ENCODE measurements at places on chromosomes 7 and 10.

GRCh38 chr10:69844698-69845097 lies 43.0 kb downstream of the COL13A1 start:
- DNase-seq, result no peak

DNA sequence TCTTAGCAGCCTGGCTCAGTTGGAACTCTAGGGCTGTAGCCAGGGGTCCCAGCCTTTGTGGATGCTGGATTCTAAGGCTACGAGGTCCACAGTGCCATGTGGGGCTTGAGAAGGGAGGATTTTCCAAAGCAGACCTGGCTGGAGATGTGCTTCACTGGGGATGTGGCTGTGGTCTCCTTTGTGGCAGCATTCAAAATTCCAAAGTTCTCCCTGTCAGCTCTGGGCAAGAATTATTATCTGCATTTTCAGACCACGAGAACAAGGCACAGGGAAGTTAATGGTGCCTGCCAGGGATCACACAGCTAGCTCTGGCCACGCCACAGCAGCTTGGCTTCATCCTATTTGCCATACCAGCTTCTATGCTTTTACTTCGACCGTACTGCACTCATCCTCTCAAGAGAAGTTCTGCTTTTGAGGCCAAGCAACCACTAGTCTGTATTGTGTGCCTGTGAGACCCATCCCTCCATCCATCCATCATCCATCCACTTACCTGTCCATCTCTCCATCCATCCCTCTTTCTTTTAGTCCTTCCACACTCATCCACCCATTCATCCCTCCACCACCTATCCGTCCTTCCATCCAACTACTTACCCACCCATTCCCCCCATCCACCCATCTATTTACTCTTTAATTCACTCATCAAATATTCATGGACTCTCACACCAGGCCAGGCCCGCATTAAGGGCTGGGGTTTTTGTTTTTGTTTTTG lies 71.5 kb downstream of the ZMIZ1 start:
- no peak for DNase-seq

DNA sequence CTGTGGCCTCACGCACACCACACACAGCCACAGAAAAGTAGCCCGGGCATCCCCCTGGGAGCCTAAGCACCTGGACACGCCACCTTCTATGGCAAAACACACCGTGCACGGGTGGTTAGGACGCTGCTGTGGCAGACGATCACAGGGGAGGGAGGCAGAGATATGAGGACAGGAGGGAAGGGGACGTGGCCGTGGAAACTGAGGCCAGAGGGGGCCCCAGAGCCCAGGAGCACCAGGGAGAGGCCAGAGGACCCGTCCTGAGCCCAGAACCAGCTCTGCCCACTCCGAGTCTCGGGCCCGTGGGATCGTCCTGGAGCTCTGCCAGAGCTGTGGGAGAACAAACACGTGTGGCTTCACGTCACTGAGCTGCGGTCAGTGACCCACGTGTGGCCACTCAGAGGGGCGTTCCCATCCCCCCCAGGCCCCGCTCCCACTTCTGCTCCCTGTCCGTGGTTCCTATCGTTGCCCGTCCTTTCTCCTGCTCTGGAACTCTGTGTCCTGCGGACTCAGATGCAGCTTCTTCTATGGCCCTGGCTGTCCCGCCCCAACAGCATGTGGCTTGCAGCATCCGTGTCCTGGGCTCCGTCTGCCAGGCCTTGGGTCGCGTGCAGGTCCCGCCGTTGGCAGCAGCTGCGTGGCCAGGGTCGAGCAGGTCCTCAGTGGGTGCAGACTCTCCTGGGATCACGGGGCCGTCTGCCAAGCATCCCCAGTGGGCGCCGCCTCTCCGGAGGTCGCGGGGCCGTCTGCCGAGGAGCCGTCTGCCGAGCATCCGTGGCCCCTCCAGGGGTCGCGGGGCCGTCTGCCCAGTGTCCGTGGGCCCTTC lies 31.0 kb downstream of the GET4 start:
- DNase-seq, result no peak

DNA sequence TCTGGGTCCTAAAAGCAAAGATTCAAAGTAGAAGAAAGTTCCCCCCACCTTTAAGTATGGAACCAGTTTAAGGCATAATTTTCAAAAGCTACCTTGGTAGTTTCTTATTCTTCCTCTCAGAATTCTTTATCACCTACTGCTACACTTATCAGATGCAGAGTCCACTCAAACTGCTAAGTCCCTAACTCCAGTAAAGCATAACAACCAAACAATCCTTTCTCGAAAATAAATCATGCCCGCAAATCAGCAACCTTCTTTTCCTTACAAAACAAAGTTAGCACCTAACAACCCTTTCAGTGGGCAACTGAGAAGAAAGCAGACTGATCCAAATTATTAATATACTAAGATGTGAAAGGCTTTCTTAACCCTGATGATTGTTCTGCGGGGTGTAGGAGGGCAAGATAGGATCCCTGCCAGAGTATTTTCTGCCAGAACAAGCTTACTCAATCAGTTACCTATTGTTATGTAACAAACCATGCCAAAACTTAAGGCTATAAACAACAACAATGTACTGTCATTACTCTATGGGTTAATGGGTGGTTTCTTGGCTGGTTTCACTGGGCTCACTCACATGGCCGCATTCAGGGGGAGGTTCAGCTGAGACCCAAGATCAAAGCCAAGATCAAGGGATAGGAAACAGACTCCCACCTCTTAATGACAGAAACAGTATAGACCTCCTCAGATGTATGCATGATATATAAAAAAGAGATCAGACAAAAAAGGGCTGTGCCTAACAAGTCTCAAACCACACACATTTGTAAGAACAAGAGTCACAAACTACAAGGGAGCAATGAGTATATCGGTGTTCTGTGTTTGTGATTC lies 42.0 kb downstream of the CCDC6 start:
- no peak for DNase-seq

GRCh38 chr7:131369354-131369753 lies 41.7 kb downstream of the MKLN1 start:
- no peak for DNase-seq

- DNase-seq, result no peak
These were observed 105.1 kb downstream of the C10orf90 start for GRCh38 chr10:126565441-126565840.

GRCh38 chr7:13846386-13846785 lies 143.1 kb downstream of the ETV1 start:
- no peak for DNase-seq

DNA sequence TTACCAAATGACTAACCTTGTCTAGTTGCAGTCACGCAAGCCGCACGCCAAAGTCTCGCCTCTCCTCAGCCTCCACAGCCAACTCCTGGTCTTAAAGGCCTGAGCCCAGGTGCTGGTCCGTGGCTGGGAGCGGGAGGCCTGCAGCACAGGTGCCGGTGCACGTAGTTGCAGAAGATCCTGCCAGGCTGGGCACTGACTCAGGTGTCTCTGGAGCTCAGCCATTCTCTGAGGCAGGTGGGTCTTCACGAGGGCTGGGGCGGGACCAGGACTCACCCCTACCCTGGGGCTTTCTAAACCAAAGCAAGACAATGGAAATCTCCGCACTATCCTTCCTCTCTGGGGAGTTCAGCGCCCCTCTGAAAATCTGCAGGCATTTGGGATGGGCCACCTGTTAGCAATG lies 216.4 kb downstream of the MLLT10 start:
- no peak for DNase-seq

DNA sequence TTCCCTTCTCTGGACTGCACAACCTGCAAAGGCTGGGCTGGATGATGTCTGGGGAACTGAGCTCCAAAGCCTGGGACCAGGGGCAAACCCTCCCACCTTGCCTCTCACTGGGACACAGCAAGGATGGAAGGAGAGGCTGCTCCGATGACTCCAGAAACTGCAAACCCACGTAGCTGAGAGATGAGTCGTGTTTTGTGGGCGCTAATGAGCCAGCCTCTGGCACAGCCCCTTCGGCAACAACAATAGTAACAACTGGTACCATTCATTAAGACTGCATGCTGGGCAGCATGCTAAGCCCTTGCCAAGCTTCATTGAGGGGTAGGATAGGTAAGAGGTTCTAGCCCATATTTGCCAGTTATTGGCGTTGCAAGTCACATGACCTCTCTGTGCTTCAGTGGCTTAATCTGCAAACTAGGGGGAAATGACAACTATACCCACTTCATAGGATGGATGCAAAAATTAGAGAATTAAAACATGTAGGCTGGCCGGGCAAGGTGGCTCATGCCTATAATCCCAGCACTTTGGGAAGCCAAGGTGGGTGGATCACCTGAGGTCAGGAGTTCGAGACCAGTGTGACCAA lies 145.9 kb downstream of the SH3PXD2A start:
- DNase-seq, result no peak

- no peak for DNase-seq
These were observed 253.7 kb downstream of the SFMBT2 start for GRCh38 chr10:7157091-7157490.

DNA sequence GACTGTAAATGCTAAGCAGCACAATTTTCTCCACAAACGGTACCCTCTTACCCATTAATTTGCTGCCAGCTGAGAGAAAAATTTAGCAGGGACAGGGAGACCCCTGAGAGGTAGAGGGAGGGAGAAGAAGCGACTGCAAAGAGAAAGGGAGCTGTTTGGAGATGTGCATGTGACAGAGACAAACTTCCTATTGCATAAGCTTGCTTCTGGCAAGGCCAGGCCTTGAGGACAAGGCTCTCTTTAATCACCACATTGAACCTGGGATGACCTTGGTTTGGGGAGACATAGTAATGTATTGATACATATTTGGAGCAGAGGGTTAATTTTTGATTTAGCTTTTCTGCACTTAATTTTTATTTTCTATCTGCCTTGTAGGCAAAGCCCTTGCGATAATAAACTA lies 31.1 kb upstream of the HIBADH start:
- no peak for DNase-seq

DNA sequence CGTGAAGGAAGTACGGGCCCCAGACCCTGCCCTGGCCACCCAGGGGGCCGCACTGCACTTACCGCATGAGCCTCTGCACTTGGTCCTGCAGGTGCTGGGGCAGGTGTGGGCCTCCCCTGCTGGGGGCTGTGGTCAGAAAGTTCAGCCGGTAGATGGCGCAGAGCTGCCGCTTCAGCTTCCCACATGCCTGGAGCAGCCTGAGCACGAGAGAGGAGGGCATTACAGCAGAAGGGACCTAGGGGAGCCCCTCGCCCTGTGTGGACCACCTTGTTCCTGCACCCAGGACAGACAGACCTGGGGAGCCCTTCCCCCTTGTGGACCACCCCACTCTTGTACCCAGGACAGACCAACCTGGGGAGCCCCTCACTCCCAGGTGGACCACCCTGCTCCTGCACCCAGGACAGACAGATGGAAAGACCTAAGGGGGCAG lies 8.7 kb upstream of the PYROXD2 start:
- DNase-seq, result no peak

DNA sequence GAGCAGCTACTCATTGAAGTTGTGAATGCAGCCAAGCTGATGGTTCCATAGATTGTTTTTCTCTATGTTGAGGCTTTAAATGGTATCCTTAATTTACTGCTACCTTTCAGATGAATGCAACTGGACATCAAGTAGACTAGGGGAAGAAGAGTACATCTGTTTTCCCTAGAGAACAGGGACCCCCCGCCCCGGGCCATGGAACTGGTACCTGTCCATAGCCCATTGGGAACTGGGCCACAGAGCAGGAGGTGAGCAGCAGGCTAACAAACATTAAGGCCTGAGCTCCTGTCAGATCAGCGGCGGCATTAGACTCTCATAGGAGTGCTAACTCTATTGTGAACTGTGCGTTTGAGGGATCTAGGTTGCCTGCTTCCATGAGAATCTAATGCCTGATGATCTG lies 391.3 kb downstream of the AUTS2 start:
- no peak for DNase-seq

- no peak for DNase-seq
These were observed 257.9 kb downstream of the DPP6 start for GRCh38 chr7:154310114-154310513.

DNA sequence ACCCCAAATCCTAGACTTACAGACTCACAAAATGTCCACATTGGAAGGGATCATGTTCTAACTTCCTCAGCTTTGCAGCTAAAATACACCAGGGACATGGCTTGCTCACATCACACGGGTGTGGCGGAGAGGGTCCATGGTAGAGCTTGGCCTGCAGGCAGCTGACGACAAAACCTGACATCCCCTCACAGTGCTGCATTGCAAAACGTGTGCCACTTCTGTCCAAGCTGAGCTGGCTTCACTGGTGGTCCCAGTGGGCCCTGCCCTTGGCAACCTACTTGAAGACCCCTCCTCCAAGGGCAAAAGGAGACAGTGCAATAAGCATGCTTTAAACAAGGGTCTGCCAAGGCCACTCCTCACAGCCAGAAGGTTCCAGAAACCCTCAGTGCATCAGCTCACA lies 21.9 kb downstream of the ANXA11 start:
- DNase-seq, result peak; percentile 74

GRCh38 chr7:37332243-37333016 lies 116.2 kb downstream of the ELMO1 start:
- DNase-seq, result no peak

GRCh38 chr10:111390813-111391563 lies 314.2 kb downstream of the ADRA2A start:
- DNase-seq, result no peak

- DNase-seq, result no peak
These were observed 95.7 kb upstream of the EEPD1 start for GRCh38 chr7:36057323-36057722.

DNA sequence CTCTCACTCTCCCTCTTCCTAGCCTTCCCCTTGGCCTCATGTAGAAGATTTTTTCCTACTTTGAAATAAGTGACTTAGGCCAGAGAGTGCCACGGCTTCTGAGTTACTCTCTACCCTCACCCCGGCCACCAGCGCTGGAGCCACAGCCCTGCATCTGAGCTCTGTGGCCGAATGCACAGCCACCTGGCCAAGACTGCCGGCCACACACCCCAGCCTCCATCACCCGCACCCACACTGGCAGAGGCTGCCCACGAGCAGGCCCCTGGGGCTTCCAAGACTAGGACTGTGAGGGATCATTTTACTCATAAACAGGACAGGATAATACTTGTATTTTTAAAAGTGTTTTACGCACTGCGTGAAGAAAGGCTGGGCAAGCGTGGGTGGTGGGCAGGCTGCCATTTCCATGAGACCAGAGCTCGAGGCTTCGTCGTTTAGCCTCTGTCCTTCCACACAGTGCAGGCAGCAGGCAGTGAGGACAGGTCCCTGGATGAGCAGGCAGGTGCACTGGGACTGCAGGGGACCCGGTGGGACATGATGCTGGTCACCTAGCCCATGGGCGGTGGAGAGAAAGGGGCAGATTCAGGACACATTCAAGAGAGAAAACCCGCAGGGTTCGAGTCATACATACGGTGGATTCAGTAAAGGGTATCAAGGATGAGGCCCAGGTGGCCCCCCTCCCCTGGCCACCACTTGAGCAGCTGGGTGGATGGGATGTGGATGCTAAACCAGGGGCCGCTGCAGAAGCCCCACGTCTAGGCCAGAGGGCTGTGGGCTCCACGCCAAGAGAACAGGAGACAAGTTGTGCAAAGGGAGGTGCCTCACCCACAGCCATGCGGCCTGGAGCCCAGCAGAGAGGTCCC lies 35.5 kb upstream of the RNF32 start:
- DNase-seq, result no peak

GRCh38 chr7:4714767-4715409 lies 32.8 kb downstream of the FOXK1 start:
- no peak for DNase-seq

Measured in aorta (tissue), 5 donors.